ENCODE measurements at places on chromosomes 13 and 19.
A peak's percentile ranks its signal among the peaks of the same experiment; 100 is the strongest.

DNA sequence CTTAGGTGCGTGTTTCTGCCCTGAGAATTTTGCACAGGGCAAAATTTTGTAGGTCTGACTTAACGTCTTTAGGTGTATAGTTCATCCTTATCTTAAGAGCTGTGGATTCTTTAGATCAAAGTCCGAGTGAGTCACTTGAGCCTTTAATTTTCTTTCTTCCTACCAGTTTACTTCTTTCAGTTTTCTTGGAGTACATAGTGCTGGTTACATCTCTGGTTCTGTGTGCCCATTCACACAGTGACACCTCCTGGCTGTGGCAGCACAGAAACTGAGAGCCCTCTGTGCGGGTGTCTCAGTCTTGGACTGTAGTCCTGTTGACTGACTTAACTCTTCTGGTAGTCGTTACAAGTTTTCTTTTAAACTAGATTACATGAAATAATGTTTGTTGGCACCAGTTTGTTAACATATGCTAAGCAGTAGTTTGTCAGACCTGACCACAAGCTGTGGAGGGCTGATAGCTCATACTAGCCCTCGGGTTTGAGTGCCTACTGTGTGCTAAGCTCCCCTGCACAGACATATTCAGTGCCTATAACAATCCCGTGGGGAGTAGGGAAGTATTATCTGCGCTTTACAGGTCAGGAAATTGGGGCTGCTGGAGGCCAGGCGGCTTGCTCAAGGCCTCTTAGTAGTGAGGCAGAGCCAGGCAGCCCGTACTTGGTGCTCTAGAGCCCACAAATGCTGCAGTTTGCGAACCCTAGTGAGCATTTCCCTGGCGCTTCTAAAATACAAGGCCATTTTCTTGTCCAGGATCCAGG lies 1.6 kb downstream of the GATAD2A start:
- DNase-seq: no peak

DNA sequence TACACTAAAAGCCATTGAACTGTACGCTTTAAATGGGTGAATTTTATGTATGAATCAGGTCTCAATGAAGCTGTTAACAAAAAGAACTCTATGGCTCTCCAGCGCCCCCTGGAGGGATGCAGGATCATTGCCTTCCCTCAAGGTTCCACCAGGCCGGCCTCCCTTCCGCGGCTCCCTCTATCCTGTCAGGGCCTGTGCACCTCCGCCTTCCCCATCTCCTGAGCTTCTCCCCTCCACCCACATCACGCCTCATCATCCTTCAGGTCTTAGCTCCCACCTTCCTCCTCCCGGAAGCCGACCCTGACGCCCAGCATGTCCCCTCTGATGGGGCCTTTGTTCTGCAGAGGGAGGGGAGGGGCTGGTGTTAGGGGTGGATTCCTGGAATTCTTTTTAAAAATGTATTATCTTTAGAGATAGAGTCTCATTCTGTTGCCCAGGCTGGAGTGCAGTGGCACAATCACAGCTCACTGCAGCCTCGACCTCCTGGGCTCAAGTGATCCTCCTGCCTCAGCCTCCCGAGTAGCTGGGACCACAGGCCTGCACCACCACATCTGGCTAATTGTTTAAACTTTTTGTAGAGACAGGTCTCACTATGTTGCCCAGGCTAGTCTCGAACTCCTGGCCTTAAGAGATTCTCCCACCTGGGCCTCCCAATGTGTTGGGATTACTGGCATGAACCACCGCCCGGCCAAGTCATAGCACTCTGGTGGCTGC lies 27.7 kb downstream of the MEIS3 start:
- DNase-seq: peak; percentile 36

DNA sequence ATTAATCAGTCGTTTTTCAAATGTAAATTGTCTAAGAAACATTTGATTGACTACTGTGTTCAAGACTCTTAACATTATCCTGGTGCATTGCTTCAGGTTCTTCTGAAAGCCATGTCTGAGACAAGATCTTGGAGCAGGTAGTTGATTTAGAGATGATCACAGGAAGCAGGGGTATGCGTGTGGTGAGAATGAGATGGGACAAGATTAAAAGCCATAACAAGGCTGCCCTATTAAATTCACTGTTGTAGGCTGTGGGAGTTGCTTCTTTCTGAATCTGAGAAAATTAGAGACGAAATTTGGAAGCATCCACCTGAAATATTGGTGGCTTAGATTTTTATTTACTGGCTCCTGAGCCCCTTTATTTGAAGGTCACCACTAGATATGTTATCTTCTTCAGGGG lies 687.4 kb upstream of the SLITRK6 start:
- DNase-seq: no peak

DNA sequence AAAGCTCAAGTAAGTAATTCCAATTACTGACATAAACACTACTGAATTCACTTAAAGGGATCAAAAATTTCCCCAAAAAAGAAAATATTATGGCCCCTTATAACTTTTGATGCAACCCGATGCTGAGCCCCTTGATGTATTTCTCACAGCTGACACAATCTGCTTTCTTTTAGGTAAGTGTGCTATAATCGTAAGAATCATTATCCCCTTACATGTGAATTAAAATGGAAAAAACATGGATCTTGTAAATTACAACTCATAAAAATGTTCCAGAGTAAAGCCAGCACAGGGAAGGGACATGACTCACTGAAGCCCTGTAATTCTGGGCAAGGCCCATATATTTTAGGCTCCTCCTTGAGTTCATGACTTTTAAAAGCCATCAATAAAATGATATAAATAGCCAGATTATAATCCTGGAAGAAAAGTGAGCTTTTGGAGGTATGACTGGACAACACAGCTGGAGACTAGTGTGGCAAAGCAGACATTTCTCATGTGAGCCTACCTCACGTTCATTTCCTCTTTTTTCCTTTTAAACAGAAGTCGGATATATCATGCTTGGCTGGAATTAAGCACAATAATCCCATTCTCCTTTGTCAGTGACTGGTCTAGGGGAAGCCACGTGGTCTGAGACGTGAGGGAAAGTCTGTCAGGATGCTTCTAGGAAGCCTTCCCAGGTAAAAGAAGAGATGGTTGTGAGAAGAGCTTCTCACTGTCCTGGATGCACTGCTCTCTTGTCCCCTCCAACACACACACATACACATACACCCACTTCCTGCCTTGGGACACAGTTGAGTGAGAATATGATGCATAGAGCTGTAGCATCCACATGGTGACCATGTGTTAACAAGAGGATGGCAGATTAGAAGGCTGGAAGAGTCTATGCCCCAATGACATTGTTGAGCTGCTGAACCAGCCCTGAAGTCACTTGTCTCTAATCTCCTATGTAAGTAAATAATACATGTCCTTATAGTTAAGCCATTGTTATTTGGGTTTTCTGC lies 165.4 kb downstream of the RGCC start:
- DNase-seq: no peak

DNA sequence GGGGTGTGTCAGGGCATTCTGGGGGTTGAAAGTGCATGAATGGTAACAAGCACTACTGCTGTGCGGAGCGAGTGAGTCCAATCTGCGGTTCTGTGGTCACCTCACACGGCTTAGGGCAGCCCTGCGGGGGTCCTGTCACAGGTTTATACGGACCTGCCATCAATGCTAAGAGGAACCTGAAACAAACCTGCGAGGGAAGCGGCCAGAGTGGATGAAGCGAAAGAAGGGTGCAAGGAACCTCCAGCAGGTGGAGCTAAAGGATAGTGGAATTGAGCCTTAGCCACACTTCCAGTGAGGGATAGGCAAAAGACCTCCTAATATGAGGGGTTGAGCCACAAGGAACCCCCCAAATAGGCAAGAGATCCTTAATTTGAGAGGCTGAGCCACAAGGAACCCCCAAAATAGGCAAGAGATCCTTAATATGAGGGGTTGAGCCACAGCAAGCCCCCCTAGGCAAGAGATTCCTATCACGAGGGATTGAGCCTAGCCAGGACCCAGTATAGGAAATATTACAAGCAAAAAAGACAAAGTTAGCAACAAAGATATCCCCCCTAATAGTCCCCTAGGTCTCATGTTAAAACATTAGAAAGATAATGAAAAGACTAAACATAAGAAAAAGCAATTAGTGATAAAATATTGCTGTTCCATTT lies 6.3 kb upstream of the ZNF69 start:
- peak; percentile 39 for DNase-seq

DNA sequence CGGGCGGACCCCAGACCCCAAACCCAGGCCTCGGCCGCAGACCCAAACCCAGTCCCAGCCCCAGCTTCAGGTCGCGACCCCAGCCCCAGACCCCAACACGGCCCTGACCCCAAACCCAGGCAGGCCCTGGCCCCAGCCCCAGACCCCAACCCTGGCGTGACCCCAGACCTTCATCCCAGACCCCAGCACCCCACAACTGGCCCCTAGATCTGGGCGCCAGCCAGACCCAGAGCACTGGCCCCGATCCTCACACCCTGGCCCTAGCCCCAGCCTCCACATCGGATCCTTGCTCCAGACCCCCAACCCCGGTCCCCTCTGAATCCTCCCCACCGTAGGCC lies 7.5 kb downstream of the MBD3 start:
- no peak for DNase-seq

DNA sequence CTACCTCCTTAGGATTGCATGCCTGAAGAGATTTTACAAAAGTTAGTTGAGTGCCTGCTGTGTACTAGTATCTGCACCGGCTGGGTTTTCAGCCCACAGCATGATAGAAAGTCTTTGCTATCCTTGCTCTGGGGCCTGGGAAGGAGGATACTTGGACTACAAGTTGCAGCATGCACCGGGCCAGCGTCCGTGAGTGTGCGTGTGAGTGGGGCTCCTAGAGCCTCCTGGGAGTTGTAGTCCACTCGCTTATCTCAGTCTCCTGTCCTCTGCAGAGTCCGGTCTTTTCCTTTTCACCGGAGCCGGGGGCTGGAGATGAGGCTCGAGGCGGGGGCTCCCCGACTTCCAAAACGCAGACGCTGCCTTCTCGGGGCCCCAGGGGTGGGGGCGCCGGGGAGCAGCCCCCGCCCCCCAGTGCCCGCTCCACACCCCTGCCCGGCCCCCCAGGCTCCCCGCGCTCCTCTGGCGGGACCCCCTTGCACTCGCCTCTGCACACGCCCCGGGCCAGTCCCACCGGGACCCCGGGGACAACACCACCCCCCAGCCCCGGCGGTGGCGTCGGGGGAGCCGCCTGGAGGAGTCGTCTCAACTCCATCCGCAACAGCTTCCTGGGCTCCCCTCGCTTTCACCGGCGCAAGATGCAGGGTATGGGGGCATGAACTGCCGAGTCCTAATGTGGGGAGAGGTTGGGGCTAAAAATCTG lies 20.6 kb downstream of the BRSK1 start:
- no peak for DNase-seq

GRCh38 chr19:35869327-35870123 lies 1.2 kb downstream of the APLP1 start:
- peak; percentile 93 for DNase-seq

DNA sequence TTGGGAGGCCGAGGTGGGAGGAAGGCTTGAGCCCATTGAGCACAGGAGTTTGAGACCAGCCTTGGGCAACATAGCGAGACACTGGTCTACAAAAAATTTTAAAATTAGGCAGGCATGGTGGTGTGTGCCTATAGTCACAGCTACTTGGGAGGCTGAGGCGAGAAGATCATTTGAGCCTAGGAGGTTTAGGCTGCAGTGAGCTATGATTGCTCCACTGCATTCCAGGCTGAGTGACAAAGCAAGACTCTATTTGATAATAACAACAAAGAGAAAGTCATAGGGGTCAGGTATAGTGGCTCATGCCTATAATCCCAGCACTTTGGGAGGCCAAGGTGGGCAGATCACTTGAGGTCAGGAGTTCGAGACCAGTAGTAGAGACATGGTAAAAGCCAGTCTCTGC lies 4.6 kb upstream of the SLC44A2 start:
- DNase-seq: no peak

DNA sequence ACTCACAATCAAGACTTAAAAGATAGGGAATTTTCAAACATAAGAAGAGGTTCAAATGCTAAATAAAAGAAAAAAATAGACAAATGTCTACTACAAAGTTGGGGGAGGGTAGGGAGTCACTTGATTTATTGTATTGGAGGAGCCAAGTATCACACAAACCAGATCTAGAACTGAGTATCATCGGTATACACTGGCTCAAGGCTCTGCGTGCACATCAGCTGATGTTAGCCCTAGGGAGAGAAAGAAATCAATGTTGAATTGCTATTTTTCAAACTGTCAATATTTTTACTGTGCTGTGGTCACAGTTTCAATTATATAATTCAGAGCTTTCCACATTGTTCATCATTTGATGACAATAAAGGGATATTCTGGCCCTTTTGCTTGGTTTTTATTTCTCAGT lies 54.9 kb upstream of the RXFP2 start:
- no peak for DNase-seq

DNA sequence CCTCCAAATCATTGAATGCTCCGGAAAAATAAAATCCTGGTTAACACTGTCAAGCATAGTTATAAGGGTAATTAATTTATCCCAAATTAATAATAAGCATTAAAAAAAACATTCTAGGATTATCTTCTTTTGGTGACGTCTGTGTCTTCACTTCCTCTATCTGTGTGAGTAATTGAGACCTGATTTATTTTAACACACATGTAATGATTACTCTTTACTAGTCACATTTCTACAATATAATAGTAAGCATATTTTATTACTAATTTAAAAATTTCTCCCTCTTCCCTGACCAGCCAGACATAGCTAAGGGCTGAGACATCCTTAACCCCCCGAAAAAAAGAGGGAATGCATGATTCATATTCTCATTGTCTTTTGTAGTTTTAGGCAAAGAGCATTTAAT lies 2.3 kb downstream of the FNDC3A start:
- no peak for DNase-seq

- no peak for DNase-seq
Measured at GRCh38 chr19:38869836-38870607, 8.1 kb downstream of the RINL start.

GRCh38 chr13:36028359-36029025 lies 102.7 kb downstream of the DCLK1 start:
- no peak for DNase-seq

DNA sequence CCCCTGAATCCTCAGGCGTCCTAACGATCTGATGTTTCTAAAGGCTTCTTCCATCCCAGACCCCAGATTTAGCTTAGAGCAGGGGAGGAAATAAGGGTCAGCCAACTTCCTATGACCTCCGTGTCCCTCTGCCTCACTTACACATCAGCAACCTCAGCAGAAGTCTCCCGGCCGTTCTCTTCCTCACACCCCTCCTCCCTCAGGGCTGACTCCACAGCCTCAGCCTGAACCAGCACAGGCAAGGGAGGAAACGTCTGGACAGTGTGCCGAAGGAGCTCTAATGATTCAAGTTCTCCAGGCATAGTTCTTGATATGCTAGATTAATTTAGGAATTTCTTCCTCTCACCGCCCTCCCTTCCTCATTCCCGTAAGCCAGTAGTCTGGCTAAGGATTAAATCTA lies 121.4 kb downstream of the NUFIP1 start:
- DNase-seq: no peak

- DNase-seq: no peak
Measured at GRCh38 chr13:74683411-74683810, 549.2 kb upstream of the KLF12 start.

All from Panc1 (cell line).